ENCODE measurements at places on chromosomes 11 and 22.

DNA sequence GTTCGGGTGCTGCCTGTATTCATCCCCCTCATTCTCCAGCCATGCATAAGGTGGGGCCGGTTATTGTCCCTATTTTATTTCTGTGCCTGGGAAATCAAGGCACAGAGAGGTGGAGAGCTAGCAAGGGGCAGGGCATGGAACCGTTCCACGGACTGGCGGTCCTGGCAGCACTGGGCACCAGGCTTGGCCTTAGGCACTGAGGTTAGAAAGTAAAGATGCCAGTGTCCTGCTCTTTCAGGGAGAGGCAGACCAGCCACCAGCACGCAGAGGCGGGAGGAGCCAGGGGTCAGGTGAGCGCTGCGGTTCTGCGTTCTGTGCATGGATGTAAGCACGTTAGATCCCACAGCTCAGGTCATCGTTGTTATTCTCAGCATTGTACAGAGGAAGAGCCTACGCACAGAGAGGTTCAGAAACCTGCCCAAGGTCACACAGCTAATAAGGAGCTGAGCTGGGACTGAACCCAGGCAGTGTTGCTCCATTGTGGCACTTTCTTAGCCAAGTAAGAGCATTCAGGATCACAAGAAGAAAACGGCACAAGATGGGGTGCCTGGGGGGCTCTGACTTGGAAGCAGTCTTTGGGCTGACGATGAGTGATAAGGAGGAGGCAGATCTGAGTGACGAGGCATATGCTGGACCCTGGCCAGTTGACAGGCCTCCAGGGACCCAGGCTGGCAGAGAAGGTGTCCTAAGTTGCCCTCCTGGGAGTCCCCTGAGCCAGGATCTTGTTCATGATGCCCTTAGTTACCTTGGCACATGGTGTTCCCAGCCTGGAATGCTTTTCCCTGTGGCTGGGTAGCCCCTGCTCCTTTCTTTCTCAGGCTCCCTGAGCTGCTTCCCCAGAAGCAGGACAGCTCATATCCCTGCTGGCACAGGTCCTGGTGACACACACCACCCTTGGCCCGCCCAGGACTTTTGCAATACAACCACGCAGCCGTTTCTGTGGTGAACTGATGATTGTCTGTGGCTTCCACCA is 41.1 kb downstream of the OSBPL5 start:
- DNase-seq = peak; percentile 97

DNA sequence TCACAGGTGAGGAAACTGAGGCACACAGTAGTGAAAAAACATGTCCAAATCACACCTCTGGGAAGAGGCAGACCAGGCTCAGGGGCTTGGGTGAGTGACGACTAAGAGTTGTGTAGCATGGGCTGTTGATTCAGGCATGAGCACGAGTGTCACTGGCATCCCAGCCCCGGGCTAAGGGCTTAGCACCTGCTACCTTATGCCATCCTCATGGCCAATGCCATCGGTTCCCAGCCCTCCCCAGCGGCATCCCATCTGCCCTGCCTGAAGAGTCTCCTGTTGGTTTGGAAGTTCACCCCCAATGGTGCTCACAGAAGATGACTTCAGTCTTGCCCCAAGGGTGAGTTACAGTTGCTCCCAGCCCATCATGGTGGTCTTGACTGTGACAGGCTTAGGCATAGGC is 22.4 kb downstream of the MB start:
- no peak for DNase-seq

DNA sequence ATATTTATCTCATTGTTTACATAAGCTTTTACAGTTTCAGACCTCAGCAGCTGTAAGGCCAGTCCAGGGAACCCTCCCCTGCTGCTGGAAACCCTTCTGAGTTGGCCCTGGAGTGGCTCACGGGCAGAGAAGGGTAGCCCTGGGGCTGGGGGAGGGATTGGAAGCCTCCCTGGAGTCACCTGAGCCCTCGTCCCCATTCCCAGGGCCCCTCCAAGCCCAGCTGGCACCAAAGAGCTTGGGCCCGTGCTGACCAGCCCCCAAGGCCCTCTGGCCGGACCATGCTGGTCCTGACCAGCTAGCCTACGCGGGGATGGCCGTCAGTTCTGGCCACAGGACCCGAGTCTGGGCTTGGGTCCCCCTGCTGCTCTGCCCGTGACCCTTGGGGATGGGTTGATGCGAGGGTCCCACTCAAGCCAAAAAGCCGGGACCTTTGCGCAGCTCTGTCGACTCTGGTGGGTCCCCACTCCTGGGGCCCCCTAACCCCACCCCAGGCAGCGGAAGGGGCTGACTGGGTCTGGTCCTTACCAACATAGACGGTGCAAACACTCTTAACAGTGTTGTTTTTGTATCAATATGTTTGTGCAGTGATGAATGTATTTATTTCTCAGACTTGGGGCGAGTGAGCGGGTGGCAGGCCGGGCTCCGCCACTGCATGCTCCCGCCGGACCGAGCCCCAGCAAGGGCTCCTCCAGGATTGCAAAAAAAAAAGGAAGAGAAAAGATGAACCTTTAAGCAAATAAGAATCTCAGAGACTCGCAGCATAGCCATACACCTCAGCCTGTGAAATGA is 17.5 kb upstream of the TMEM191C start:
- no peak for DNase-seq

DNA sequence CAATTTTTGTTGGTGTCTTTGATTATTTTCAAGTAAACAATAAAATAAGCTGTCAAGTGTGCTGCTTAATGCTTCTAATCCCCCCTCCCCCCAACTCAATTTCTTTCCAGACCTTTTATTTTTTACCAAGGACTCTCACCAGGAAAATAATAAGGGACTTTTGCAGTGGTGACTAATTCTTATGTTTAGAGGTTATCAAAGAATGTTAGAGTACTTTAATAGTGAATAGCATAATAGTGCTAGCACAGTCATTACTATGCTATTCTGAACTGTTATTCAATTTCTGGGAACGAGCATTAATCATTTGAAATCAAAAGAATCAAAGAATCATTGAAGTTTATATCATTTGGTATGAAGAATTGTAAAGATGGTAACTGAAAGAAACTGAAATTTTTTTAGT is 251.4 kb downstream of the DDX10 start:
- peak; percentile 56 for DNase-seq

GRCh38 chr22:39703091-39703490 is 132.5 kb downstream of the CACNA1I start:
- no peak for DNase-seq

DNA sequence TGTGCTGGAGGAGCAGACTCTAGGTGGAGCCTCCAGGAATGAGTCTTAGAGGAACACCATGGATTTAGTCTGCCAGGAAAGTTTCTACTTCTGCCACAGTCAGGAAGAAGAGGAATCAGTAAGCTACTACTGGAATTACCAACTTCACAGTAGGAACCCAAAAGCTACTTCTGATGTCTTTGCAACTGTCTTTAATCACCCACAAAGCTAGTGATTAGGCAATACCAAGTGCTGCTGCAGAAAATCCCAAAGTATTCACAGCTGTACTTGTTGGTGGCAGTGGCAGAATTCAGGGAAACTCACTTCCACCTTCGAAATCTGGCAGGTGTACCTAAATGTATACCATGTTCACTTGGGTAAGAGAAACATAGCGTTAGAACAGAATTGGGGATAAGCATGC is 264.5 kb upstream of the SORL1-AS1 start:
- DNase-seq = no peak

DNA sequence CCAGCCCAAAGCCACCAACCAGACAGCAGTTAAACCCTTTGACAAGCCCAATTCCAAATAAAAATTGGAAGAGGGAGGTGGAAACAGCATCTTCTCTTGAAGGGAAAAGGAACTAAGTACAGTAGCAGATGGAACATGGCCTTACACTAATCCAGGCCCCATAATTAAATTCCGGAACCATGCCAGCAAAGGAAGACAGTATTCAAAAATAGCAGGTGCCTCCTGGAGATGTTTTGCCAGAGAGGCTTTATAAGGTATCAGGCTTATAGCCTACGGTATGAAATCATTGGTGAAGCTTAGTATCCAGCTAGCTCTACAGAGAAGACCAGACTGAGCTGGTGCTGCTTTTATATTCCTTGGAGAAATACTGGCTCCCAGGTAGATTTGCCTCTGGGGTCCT is 344.1 kb upstream of the API5 start:
- DNase-seq = no peak

DNA sequence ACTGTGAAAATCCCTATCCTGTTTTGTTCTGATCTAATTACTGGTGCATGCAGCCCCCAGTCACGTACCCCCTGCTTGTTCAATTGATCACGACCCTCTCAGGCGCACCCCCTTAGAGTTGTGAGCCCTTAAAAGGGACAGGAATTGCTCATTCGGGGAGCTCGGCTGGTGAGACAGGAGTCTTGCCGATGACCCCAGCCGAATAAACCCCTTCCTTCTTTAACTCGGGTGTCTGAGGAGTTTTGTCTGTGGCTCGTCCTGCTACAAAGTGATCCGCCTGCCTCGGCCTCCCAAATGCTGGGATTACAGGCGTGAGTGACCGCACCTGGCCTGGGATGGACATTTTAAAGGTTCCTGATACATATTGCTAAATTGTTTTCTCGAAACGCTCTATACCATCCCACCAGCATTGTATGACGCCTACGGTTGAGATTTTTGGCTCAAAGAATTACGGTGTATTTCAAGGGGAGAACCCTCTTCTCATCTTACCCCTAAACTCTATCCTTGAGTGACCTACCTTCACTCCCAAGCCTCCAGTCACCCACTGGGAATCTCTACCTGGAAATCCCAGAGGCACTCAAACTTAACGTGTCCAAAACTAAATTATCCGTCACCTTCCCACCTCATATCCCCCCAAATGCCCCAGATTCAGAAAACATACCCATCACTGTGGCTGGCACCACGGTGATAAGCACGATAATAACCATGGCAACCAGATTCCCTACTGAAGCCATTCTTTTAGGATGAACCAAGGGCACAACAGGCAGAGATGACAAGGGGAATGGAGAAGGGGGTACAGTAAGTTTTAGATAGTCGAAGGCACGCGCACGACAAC is 789 bp upstream of the POLA2 start:
- DNase-seq = no peak

DNA sequence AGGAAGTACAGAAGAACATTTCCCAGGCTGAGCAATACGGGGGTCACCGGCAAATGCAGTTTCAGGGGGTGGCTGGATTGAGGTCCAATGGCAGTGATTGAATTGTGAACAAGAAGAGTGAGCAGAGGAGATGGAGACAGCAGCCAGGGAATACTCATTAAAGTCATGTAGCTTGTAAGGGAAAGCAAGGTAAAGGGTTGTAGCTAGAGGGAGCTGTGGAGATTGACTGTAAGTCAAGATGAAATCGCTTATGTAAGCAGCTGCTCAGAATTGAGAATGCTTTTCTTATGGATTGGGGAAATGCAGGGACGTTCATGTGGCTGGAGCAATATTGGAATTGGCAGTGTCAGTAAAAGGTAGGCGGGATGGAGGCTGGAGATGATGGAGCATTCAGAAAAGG is 111.4 kb upstream of the TBCEL start:
- peak; percentile 34 for DNase-seq

- no peak for DNase-seq
These were observed 3.2 kb upstream of the PPP6R3 start for GRCh38 chr11:68457216-68457897.

GRCh38 chr11:34351051-34351450 is 6.8 kb downstream of the ABTB2 start:
- no peak for DNase-seq

DNA sequence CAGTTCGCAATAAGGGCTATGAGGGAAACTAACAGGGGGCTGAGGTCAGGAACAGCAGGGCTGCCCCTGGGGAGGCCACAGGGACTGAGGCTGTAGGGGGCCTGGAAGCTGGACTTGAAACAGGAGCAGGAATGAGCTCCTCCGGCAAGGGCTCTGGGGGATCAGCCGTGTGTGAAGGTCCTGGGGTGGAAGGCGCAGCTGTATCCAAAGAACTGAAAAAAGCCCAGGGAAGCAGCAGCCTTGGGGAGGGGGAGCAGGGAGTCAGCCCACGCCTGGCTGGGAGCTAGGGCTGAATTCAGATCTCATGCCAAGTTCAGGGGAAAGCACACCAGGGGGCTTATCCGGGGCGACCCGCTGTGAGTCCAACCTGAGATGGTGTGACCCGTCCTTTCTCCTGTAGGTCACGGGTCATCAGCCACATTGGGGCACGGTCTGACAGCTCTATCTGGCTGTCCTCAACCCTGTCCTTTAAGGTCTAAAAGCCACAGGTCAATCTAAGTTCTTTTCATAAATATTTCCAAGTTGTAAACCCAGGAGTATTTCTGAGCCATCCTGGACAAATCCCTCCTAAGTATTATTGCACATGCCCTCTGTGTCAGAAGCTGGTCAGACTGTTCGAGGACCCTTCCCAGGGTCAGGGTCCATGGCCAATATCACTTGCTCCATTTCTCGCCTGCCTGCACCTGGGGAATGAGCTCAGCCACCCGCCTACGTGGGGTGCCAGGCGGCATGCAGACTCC is 18.0 kb downstream of the TP53AIP1 start:
- no peak for DNase-seq

DNA sequence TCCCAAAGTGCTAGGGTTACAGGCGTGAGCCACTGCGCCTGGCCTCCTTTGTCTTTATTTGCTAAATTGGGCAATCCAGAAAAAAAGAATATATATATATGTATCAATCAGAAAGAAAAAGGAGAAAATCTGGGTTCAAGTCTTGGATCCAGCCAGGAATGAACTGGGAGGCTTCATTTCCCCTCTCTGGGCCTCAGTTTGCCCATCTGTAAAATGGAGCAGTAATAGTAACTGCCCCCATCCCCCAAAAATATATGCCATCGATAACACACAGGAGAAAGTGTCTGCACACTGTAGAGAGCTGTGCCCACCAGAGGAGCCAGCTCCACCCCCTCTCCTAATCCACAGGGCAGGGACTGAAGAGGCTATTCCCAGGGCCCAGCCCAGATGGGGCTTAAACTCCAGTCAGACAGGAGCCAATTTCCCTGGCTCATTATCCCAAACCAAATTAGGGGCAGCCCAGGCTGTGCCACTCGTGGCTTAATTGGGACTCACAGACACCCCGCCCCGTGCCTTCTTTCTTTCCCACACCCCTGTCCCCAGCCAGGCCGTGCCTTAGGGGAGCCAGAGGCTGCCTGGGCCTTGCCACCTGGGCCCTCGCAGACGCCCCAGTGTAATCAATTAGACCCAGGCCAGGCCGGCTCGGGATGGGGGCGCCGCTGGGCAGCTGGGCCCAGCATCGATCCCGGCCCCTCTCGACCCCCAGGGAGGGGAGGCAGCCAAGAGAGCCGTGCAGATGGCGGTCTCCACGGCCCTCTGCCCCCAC is 171.5 kb downstream of the MN1 start:
- DNase-seq = no peak

- DNase-seq = no peak
These were observed 16.8 kb upstream of the IGLL5 start for GRCh38 chr22:22870577-22871404.

GRCh38 chr11:22680628-22681027 is 14.2 kb downstream of the GAS2 start:
- no peak for DNase-seq

- DNase-seq = no peak
These were observed 5.5 kb upstream of the SHISA8 start for GRCh38 chr22:41920271-41920976.

GRCh38 chr22:25100402-25100801 is 99.3 kb upstream of the CRYBB3 start:
- DNase-seq = no peak

- DNase-seq = no peak
These were observed 181.6 kb downstream of the MSANTD4 start for GRCh38 chr11:105840391-105840790.

- no peak for DNase-seq
These were observed 3.6 kb downstream of the C11orf68 start for GRCh38 chr11:65915101-65915820.

GRCh38 chr11:102120437-102120973 is 10.3 kb downstream of the YAP1 start:
- peak; percentile 82 for DNase-seq
